ENCODE measurements at places on chromosomes 4 and X. TPM values are rescaled to one million over a fixed set of nuclear protein-coding genes. Genes with fewer than 3 reads are reported as not detected.

DNA sequence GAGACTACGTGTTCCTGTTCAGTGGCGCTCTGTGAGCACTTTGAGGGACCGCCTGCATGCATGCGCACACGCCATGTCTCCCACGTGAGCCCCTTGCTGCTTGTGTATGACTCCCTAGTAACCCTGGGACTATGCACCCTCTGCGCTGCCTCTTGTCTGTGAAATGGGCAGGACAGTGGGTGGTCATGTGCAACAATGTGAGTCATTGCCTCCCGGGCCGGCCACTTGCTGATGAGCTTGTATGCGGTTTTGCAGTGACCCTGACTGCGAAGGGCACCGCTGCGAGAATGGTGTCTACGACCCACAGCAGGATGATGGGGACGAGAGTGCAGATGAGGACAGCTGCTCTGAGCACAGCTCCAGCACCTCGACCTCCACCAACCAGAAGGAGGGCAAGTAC lies 61.4 kb downstream of the TNIP2 start:
- no peak for DNase-seq

DNA sequence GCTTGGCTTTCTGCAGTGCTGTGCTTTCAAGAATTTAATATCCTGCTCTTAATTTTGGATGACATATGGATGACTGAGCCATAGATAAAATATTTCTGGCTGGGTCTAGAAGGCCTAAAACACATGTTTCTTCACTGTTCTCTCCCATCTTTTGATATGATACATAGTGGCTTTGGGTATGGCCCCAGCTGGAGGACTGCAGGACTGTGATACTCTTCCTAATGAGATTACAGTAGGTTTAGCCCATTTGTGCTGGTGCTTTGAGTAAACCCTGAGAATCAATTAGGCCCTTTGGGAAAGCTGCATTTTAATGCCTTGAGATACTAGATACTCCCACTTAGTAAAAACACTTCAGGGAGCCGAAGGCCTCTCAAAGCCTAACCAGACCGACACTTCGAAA lies 38.0 kb downstream of the KIT start:
- no peak for DNase-seq

DNA sequence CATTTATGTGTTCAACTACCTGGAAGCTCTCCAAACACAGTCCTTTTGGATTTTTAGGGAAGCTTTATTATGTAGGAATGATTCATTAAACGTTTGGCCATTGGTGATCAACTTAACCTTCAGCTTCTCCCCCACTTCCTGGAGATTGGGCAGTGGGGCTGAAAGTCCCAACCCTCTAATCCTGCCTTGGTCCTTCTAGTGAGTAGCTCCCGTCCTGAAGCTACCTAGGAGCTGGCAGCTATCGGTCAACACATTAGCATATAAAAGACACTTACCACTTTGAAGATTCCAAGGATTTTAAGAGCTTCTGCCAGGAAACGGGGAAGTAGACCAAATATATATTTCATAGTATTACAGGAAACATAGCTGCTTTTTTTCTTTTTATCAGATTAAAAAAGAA lies 69.7 kb downstream of the MCUB start:
- DNase-seq, result no peak

DNA sequence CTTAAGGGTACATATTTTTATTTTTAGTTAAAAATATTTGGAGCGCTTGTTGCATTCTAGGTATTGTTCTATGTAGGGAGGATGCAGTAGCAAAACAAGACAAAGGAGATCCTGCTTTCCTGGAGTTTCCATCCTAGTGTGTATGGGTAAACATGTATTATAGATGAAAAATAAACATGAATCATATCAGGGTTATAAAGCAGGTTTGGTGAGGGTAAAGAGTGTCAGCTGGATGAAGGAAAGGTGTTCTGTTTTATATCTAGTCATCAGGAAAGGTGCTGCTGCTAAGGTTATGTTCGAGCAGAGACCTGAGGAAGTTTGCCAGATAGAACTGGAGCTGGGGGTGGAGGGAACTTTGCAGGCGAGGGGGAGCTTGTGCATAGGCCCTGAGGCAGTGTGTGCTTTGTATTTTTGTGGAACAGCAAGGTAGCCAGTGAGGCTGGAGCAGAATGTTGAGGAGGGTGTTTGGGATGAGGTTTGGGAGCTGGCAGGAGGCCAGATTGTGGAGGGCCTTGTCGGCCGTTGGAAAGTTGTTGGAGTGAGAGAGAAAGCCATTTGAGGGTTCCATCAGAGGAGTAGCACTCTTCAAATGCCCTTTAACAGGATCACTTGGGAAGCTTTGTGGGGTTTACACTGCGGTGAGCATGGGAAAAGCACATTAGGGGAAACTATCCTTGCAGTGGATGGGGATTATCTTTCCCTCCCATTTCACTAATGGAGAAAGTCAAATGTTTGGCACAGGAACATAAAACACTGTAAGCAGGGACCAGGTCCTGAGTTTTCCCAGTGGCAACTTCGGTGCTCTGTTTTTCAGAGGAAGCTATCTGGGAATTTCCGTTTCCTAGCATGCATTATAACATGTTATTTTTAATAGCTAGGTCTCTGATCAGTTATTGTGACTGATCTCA lies 35.9 kb downstream of the AFF1 start:
- no peak for DNase-seq

DNA sequence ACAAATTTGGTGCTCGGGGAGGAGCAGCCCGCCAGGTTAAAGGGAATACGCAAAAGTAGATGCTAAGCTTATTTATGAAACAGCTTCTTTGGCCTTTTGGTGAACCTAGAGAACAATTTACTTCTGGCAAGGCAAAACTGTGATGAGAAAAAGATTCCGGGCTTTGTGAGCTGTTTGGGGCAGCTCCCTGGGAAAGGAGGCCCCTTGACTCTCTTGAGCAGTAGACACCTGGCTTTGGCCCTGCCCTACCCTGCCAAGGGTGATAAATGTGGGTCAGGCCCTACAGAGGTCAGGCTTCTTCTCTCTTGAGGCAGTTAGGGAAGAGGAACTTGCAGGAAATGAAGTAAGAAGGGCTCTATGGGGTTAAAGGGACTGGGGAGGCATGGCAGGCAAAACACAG lies 509.6 kb downstream of the MID1IP1 start:
- DNase-seq, result no peak

GRCh38 chr4:33395731-33396485 lies 2675.7 kb downstream of the PCDH7 start:
- no peak for DNase-seq

DNA sequence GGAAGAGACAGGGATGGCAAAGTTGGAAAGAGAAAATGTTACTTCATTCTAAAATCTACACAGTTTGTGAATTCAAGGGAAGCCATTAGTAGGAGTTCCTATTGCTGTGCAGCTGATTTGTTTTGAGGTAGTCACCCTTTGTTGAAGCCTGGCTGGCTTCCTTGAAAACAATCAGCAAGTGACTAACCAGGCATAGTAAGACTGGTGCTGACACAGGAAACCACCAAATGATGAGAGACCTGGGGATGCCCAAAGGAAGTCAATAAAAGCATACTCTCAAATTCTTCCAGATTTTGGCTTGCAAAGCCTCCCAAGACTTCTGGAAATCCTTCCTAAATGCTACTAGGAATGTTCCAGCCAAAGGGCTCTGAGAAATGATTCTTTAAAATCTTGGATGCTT lies 23.9 kb upstream of the PRDM8 start:
- DNase-seq, result no peak

- DNase-seq, result no peak
Measured at GRCh38 chrX:26914232-26914631, 548.9 kb downstream of the PPP4R3C start.

DNA sequence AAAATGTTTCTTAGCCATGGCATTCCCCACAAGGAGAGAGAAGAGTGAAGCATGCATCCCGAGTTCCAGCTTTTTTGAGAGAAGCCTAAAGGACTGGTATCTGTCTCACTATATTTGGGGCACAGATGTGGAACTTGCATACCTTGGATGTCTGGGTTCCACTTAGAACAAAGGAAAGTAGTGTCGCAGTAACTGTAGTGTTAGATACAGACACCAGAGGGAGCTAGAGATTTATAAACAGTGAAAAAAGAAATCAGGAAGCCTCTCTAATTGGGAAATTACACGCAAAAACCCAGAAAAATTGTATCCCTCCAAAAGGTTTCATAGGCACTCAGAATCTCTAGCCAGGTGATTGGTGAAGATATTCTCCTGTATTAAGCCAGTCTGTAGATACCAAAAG lies 34.4 kb downstream of the AGTR2 start:
- peak; percentile 1 for DNase-seq

Gene ITIH6
- polyA plus RNA-seq, result not detected

Gene CT45A10
- not detected for polyA plus RNA-seq

DNA sequence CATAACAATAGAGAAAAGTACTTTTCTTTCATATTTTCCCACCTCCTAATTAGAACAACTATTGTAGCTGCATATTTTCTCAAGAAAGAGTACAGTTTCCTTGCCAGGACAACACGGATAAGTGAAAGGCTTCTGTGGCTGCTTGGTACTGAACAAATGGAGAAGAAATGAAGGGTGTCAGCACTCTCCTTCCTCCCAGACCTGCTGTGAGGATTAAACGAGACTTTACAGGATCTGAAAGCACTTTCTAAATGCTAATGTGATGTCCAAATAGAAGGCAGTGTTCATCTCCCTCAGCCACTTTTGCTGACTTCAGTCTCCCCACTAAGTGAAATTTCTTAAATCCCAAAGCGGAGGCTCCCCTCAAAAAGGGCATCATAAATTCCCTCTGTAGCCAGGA lies 13.9 kb downstream of the NIPAL1 start:
- DNase-seq, result no peak

Gene SHROOM4
- 17.4 TPM for polyA plus RNA-seq

Gene NCAPG
- 29.7 TPM for polyA plus RNA-seq

- no peak for DNase-seq
Measured at GRCh38 chr4:123034023-123034422, 111.6 kb upstream of the NUDT6 start.

- DNase-seq, result no peak
Measured at GRCh38 chr4:163195247-163195765, 28.6 kb upstream of the NAF1 start.

DNA sequence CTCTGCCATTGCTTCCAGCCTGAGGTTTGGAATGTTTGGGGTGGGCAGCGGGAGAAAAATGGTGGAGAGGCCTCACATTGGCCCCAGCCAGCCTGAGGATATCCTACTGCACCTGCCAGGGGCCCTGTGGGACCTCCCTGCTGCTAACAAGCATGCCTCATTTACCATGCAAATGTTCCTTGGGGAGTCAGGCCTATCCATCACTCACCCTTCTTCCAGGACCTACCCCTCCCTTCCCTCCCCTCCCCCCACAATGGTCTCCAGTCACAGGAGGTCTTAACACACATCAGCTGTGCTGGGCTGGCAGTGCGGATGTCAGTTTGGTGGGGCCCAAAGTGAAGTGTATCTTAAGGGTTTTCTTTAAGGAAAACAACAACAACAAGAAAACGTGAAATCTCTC lies 139.2 kb downstream of the SHOX start:
- no peak for DNase-seq

GRCh38 chr4:88008122-88008742 lies 797 bp downstream of the PKD2 start:
- DNase-seq, result peak; percentile 33

Gene MMRN1
- polyA plus RNA-seq, result 3.4 TPM

DNA sequence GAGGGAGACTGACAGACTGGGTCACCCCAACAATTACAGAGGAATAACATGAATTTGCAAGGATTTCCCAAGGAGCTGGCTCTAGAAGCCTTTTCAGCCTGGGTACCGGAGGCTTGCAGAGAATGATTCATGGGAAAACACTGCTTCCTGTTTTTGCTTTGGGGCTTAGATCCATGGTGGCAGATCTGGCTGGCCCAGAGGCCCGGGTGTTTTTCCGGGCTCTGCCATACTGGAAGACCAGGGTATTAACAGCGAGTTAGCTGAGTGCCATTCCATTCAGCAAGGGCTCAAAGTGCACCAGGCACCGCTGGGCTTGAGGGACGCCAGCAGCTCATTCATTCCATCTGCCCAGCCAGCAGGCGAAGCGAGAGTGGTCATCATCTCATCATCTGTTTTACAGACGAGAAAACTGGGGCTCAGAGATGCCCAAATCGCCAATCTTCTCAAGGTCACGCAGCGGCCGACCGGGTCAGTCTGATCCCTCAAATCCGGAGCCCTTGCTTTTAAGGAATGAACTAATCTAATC lies 1.3 kb downstream of the WDR1 start:
- DNase-seq, result no peak

Gene TCEANC
- polyA plus RNA-seq, result 5.5 TPM

GRCh38 chrX:13109817-13110216 lies 65.4 kb upstream of the FAM9C start:
- no peak for DNase-seq

GRCh38 chr4:1749370-1749769 lies 28.0 kb downstream of the TACC3 start:
- no peak for DNase-seq

- DNase-seq, result no peak
Measured at GRCh38 chr4:74366367-74366911, 1.5 kb downstream of the EREG start.

Gene POU4F2
- polyA plus RNA-seq, result not detected

- no peak for DNase-seq
Measured at GRCh38 chr4:66331761-66332160, 661.5 kb upstream of the EPHA5 start.

Gene DUSP21
- not detected for polyA plus RNA-seq

- no peak for DNase-seq
Measured at GRCh38 chrX:53286171-53286570, 4.8 kb upstream of the IQSEC2 start.

DNA sequence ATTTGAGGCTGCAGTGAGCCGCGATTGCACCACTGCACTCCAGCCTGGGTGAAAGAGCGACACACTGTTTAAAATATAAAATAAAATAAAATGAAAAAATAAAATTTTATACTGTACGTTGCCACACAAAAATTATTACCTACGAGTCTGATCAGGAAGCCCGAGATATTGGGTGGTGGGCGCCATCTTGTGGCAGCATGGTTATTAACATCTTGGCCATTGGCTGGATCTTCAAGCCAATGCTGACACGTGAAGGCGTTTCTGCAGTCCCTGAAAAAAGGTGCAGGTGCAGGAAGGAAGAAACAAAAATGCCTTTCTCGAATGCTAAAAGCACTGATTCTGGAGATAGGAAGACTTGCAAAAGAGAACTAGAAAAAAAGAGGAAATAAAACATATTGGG lies 4.9 kb upstream of the TLR8 start:
- DNase-seq, result peak; percentile 4

Gene SPINK2
- polyA plus RNA-seq, result not detected

Gene ASB12
- 0.39 TPM for polyA plus RNA-seq

Gene ZCCHC18
- 5.1 TPM for polyA plus RNA-seq

Gene TLR2
- 6.7 TPM for polyA plus RNA-seq

DNA sequence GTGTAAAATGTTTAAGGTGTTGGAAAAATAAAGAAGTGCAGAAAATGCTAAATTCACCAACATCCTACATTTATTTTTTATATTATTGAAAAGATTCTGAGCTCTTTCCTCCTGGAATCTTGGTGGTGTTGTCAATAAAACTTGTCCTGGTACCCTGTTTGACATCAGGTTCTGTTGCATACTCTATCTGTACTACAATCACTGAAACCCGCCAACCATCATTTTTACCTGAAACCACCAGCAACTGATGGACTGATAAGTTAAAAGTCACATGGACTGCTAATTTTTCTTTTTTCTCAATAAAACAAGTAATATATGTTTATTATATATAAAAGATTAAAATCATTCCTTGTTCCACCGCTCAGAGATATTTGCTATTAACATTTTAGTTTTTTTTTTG lies 23.4 kb downstream of the STAP1 start:
- DNase-seq, result no peak
